ENCODE measurements at places on chromosomes 5 and 9.

GRCh38 chr9:112506571-112506970, 19.9 kb downstream of the KIAA1958 start:
- DNase-seq = no peak

- no peak for DNase-seq
Measured at GRCh38 chr5:96619946-96620345, 42.2 kb upstream of the CAST start.

GRCh38 chr5:126016256-126016655, 407.0 kb upstream of the GRAMD2B start:
- DNase-seq = no peak

DNA sequence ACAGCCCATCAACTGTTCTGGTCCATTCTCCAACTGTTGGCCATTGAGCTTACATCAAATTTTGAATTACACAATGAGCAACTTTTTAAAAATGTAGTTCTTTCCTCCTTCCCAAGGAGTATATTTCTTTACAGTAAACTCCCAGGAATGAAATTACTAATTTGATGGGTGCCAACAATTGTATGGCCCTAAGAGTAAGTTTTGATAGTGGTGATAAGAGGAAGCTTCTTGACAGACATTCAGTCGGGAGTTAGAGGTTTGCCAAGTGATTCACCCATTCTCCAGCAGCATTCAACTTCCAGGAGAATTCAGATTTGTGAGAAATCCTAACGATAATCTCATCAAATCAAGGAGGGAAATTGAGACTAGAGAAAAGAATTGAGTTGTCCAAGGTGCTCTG, 579.9 kb downstream of the ACTL7B start:
- no peak for DNase-seq

DNA sequence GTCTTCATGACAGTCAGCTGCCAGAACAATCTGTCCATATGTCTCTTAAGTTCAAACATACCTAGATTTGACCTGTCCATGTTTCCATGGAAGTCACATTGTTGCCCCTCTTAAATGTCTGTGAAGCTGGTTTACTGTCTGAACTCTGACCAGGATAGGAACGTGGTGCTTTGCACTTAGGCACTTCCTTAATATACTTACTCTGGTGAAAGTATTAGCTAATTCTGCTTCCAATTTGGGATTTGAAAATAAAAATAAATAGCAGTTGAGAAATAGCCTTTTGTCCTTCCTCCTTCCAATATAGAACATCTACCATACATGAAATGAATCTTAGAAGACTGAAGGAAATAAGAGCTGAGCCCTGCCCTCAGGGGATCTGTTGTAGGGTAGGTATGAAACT, 524.5 kb upstream of the CLINT1 start:
- no peak for DNase-seq

- peak; percentile 57 for DNase-seq
Measured at GRCh38 chr9:123871781-123872180, 58.1 kb downstream of the DENND1A start.

DNA sequence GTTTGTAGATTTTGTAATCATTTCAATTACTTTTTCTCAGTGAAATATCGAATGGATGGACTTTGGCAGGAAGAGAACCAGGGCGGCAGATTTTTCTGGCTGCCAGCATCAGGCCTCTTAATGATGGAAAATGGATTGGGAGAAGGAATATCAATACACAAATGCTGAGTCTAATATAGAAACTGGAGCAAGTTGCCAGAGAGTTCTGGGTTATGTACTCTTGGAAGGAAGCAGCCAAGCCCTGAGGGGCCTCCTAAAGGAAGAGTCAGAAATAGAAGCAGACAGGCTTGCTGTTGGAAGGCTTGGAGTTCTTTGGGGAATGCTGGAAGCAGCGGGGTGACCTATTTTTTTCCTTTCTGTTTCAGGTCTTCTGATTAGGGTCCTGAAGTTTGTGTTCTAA, 428.6 kb downstream of the DMAC1 start:
- no peak for DNase-seq

- DNase-seq = no peak
Measured at GRCh38 chr5:74355041-74355824, 285.3 kb downstream of the ENC1 start.

- no peak for DNase-seq
Measured at GRCh38 chr5:143896966-143897365, 85.0 kb downstream of the HMHB1 start.

- DNase-seq = no peak
Measured at GRCh38 chr5:104914536-104915070, 1352.0 kb upstream of the NUDT12 start.
